Stimulated activated CD8-positive, alpha-beta memory T cell treated with anti-CD3 and anti-CD28 coated beads, Interleukin-15, amount 100 ng/mL, for 4 hours (primary cell): ENCODE measurements at places on chromosomes 16 and 17.

- DNase-seq, result no peak
These were observed 29.9 kb upstream of the LHX1 start for GRCh38 chr17:36907407-36907806.

GRCh38 chr16:51144203-51144602, 6.9 kb downstream of the SALL1 start:
- DNase-seq, result no peak

- DNase-seq, result no peak
These were observed 38.1 kb downstream of the MRPS23 start for GRCh38 chr17:57811638-57812280.

DNA sequence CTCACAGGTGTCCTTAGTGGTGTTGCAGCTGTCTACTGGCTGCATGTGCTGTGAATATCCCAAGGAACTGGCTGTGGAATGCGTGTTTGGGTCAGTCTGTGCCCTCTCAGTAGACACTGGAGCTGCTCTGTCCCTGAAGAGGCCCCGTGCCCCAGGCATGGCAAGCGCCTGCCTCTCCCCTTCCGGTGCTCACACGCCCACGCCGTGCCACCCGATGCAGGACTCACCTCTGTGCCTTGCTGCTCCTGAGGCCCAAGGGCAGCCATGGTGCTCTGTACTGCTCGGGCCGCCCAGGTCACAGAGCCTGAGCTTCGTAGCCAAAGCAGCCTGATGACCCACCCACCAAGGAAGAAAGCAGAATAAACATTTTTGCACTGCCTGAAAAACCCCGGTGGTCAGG, 10.0 kb downstream of the RGS11 start:
- no peak for DNase-seq

DNA sequence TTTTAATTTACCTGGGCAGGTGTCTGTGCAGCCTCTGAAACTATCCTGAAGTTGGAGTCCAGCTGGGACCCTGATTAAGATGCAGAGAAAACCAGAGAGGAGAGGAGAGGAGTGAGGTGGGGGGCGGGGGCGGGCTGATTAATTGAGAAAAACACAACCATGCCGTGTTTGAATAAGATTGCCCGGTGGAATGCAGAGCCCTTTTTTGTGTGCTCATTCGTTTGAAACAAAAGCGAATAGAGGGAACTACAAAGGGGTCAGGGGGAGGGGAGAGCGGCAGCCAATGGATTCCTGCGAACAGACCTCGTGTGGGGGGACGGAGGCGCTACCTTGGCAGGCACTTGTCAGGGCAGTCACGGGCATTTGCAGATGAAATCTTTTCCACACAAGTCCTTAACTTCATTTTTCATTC, 355.8 kb downstream of the SOX9 start:
- no peak for DNase-seq

- DNase-seq, result no peak
These were observed 60.7 kb upstream of the TNRC6C start for GRCh38 chr17:77897741-77898301.

- no peak for DNase-seq
These were observed 1.7 kb upstream of the KPNA2 start for GRCh38 chr17:68033636-68034451.

DNA sequence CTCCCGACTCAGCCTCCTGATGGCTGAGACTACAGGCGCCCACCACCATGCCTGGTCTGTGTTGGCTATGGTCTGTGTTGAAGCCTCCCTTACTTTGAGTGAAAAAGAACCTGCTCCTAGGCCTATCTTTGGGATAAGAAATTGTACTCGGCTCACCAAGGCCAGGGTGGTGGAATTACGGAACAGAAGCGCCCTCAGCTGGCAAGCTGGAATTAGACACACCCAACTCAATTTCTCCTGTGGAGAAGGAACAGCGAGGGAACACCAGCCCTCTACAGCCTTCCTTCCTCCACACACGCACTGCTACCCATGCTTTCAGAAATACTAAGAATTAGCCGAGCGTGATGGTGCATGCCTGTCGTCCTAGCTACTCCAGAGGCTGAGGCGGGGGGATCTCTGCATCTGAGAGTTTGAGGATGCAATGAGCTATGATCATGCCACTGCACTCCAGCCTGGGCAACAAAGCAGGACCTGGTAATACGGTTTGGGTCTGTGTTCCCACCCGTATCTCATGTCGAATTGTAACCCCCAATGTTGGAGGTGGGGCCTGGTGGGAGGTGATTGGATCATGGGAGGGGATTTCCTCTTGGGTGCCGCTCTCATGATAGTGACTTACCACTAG, 40.1 kb upstream of the RBBP6 start:
- DNase-seq, result no peak

- no peak for DNase-seq
These were observed 28.0 kb upstream of the MRPS23 start for GRCh38 chr17:57877803-57878377.

GRCh38 chr17:61230972-61231820, 168.4 kb upstream of the TBX2 start:
- no peak for DNase-seq

- DNase-seq, result no peak
These were observed at the start of gene ALOX12B for GRCh38 chr17:8087075-8087951. TSS of gene ALOX12B (minus strand) at chr17:8087716. CDS start at chr17:8087442, 274 bp downstream.

GRCh38 chr16:68393333-68393732, 55.0 kb downstream of the SMPD3 start:
- DNase-seq, result no peak

DNA sequence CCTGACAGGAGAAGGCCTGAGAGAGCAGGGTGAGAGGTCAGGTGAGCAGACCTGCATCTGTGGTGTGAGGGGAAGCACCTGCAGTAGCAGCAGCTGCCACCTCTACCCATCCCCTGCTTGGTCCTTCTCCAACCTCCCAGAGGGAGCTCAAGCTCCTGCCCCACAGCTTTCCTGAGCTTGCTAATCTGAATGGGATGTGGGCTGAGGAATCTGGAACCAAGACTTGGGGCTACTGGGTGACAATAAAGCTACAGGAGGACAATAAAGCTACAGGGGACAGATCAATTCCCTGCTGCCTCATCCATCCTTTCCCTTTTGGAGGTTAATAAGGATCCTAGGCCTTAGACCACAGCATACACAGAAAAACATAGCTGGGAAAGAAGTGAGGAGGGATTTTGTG, 4.9 kb upstream of the TBX4 start:
- DNase-seq, result no peak

DNA sequence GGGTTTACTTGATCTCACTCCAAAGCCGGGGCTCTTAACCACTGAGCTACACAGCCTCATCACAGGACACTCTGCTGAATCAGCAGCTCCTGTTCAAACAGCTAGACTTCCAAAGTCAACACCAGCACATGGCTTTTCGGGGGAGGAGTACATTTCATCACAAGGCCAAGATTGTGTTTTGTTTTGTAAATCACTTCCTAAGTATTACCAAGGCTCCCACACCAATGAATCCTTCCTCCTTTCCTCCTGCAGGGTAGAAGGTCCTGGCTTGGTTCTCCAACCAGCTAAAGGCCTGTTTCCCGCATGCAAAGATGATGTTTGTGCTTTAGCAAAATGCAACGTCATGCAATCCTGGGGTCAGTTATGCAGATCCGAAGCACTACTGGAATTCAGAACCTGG, 152.5 kb downstream of the XYLT1 start:
- no peak for DNase-seq

GRCh38 chr17:3472137-3472536, 518 bp upstream of the SPATA22 start:
- no peak for DNase-seq

DNA sequence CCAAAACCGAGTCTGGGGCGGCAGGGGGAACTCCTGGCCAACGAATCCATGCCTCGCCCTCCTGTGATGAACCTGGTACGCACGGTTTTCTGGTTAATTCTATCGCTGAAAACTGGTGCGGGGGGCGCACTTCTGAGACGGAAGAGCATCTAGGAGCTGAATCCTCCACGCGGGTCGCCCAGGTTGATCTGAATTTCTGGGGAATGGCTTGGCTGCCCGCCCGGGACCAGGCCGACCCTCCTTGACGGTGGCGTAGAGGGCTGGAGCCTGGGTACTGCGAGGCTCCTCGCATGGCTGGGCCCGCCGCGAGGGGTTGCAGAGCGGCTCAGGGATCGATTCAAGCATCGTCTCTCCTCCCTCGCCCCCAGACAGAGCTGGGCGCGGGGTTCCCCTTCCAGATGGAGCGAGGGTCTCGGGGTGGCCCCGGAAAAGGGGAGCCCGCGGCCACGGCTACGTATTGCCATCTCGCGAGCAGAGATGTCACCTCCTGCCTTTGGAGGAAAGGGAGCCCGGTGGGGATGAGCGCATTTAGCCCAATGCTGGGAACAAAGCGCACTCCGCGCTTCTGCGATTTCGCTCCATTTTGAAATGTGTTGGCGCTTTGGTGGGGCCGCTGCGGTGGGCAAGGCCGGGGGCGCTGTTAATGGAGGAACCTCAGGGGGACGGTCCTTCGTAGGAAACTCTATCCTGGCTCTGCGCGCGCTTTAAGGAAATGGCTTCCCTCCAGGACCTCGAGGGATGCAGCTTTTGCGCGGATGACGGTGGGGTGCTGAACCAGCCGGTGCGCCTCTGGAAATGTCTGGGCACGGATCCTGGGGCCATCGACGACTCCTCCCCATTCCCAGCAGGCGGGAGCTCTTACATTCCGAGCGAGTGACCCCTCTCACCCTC, 2.7 kb downstream of the MAPT start:
- DNase-seq, result no peak

DNA sequence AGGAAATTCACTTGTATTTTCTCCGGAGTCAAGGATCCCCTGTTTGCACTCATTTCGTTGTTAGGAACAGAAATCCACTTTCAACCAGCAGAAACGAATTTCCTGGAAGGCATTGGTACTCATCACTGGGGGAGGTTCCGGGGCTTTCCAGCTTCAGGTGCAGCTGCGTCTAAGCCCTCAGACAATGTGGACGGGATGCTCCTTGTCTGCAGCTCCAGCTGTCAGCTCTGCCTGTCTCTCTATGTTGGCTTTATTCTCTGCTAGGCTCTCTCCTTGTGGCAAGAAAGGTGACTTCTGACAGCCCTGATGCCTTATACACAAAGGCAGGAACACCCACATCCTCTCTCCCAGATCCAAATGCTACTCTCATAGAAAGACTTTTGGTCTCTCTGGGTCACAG, 183.9 kb upstream of the HSBP1 start:
- DNase-seq, result no peak

GRCh38 chr17:76502341-76503211, 1.4 kb upstream of the RHBDF2 start:
- DNase-seq, result no peak

DNA sequence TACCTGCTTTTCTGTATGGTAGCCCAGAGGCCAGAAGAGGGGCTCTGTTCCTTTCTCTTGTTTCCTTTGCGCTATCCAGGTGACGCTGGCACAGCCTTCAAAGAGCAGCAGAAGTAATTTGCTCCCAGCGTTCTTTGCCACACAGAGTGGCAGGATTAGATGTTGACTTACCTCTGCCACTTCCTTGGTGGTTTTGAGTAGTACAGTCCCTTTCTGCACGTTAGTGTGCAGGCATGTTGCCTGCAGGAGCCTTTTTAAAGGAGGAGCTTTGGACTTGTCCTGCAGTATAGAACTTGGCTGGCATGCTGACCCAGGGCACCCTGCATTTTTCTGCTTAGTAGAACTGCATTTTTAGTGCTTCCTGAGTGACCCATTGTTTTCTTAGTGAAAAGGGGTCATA, at the start of gene ABCC11:
Gene ABCC11 (minus strand): TSS at position 229 of the 400 bp plus-strand sequence. CDS start 15,618 bp downstream, outside the sequence.
- DNase-seq, result no peak

DNA sequence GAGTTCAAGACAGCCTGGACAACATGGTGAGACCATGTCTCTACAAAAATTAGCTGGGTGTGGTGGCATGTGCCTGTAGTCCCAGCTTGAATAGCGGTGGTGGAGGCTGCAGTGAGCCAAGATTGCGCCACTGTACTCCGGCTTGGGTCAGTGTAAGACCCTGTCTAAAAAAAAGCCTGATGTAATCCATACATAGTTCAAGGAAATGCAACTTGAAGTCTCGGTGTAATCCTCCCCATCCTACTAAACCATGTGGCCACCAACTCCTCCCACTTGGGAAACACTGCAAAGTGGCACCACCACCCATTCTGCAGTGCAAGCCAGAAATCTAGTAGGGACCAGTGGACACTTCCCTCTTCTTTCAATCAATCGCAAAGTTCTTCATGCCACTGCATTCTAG, 5.4 kb upstream of the KPNB1 start:
- DNase-seq, result no peak

DNA sequence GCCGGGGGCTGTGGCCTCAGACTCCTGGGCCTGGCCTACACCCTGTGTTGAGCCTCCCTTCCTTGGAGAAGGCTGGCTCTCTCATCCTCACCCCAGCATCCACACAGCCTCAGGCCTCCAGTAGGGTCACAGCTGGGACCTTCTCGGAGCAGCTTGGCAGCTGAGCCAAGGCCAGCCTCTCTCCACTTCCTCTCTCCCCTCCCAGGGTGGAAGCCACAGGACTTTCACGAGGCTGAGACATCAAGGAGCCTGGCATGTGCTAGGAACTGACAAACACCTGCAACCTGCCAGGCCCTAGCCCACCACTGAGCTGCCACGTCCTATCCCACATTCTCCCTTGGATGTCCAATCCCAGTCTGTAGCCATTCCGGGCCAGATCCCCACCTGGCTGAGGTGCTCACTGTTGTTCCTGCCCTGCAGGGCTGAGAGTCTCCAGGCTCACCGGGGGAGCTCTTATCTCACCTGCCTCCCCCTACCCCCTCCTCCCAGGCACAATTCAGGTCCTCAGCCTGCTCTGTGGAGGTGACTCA, 3.1 kb downstream of the MMP15 start:
- no peak for DNase-seq

DNA sequence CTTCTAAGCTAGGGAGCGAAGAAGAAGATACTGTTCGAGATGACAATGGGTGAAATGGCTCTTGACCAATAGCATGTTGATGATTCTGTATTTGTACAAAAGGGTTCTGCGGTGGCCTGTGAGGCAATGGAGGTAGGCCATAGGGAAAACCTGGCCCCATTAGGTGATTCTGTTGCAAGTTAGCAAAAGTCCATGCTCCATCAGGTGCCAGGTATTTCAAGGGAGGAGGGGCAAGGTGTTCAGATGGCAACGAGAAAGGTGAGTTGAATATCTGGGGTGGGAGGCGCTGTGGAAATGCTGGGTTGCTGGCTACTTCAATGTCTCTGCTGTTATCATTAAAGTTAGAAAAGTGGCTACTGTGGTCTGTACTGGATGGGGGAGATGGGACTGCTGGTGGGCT, 62.8 kb downstream of the CACNG1 start:
- no peak for DNase-seq

DNA sequence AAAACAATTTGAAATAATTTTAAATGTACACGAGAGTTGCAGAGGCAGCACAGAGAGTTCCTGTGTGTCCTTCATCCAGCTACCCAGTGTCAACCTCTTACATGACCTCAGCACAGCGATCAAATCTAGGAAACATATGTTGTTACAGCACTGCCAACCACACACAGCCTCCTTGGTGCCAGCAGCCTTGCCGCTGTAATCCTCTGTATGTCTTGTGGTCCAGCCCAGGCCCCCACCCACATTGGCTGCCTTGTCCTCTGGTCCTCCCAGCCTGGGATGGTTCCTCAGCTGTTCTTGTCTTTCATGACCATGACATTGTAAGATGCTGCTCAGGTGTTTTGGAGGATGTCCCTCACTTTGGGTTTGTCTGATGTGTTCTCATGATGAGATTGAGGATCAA, 178.0 kb downstream of the RPTOR start:
- no peak for DNase-seq

- no peak for DNase-seq
These were observed 82.0 kb downstream of the GLG1 start for GRCh38 chr16:74524926-74525325.
